ENCODE measurements at places on chromosomes 1 and 21.

GRCh38 chr1:239587574-239588369, 201.4 kb downstream of the CHRM3 start:
- DNase-seq = no peak

GRCh38 chr1:214422137-214422671, 129.2 kb downstream of the PTPN14 start:
- DNase-seq = no peak

DNA sequence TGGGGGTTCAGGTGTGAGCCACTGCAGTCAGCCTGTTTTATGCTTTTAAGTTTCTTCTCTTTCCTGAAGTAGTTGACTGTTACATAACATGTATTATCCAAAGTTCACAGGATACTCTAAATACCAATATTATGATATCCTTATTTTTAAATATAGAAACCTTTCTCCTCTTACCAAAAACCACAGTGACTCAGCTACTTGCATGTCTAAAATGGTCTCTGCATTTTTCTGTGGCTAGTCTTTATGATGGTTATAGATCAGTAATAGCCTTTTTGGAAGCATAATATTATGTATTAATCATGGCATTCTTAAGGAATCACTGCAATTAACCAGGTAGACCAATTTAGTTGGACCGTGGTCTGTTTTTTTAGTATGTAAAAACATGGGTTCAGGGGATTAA, 210.8 kb upstream of the CACYBP start:
- peak; percentile 26 for DNase-seq

DNA sequence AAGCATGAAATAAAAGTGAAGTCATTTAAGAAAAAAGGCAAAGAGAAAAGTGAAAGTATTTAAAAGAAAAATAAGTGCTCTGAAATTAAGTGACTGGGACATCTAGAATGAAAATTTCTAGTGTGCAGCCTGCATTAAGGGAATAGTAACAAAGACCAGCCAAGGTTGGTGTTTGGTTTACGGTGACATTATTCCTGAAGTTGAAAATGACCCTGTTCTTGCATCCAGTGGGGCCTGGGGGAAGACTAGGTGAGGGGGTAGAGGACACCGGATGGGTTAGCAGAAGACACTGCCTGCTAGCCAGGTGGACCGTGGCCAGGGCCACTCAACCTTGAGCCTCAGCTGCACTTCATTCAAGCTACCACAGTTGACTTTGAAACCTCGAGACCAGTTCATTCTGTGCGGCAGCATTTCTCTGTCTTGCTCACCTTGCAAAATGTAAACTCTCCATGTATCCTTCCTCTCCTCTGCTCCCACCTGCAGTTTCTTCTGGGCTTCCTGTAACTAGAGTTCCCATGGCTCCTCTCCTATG, 14.3 kb upstream of the KCNK1 start:
- DNase-seq = no peak

- peak; percentile 22 for DNase-seq
These were observed 74.6 kb upstream of the PDC start for GRCh38 chr1:186535388-186536133.

- DNase-seq = no peak
These were observed 303.5 kb upstream of the KAZN start for GRCh38 chr1:14294860-14295536.

DNA sequence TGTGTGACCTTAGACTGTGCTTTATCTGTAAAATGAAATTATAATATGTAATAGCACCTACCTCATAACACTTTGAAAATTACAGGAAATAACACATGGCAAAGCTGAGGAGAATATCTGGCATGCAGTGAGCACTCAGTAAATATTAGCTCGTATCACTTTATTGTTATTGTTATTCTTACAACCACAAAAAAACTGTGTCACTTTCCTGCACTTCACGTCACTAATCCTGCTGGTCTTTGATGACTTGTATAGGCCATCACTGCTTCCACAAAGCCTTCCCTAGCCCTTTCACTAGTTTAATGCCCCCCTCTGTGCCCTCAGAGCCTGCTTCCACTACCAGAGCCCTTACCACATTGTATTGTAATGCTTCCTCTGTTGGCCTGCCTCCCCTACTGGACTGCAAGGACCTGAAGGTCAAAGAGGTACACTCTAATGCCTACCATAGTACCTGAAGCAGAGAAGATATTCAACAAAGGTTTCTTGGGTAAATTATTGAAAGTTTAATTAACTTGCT, 231.6 kb downstream of the NFIA start:
- no peak for DNase-seq

DNA sequence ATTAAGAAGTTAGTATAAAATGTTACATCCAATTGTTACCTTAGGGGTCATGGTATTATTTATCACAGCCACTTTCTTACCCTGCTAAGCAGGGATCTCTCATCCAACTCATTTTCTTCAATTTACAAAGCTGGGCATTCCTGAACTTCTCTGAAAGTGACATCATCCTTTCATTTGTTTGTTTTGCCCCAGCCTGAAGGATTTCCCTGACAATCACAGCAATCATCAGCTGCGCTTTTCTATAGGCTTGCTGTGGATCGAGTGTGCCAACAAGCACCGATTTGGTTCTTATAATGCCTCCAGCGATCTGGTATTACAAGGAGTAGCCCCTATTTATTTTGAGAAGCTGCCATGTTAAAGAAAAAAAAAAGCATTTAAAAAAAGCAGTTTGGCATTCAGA, 240.2 kb downstream of the USH2A start:
- no peak for DNase-seq

- no peak for DNase-seq
These were observed 344.3 kb downstream of the MATN1 start for GRCh38 chr1:30378991-30379581.

DNA sequence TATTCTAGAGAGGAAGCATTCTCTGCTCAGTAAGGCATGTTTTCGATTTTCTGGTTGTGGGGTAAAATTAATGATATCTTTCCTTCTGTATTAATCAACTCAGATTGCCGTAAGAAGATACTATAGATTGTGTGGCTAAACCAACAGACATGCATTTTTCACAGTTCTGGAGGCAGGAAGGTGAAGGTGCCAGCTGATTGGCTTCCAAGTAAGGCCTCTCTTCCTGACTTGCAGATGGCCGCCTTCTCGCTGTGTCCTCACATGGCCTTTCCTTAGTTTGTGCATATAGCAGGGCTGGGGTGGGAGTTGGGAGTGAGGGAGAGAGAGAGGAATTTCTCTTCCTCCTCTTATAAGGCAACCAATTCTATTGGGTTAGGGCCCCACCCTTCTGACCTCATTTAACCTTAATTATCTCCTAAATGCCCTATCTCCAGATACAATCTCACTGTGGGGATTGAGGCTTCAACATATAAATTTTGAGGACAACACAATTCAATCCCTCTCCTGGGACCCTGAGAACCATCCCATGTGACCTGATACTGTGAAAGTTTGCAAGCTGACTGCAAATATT, 52.3 kb upstream of the MRPS6 start:
- DNase-seq = no peak

Measured in Kasumi-1 (cell line).